ENCODE measurements at places on chromosomes 6 and 20.

DNA sequence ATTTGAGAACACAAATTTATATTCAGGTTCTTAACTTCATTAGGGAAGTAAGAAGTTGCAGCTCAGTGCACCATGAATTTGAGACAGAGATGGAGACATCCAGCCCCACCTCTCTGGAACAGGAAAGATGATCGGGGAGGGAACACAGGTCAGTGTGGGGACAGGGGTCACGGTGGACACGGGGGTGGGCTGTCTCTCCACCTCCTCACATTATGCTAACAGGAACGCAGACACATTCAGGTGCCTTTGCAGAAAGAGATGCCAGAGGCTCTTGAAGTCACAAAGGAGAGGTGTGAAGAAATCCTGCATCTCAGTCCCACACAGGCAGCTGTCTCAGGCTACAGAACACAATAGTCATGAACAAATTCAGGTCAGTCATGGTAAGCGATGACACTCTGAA lies 3.1 kb downstream of the HLA-C start:
- DNase-seq = no peak

DNA sequence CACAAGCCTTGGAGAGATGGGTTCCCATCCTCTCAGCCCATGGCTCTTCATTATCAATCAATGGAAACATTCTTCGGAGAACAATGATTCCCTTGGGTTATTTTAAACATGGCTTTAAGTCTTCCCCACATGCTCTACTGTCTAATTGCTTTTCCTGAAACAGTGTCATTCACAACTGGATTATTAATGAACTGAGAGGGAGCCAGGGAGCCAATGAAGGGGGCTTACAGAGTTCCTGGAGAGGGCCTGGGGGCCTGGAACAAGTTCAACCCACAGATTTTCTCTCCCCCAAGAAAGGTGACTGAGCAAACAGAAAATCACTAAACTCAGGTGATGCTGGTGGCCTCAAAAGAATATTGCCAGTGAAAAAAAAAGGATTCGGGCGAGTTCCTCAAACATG lies 1.3 kb upstream of the PPP1R16B start:
- no peak for DNase-seq

GRCh38 chr6:120608826-120609225 lies 725.5 kb downstream of the TBC1D32 start:
- DNase-seq = no peak

DNA sequence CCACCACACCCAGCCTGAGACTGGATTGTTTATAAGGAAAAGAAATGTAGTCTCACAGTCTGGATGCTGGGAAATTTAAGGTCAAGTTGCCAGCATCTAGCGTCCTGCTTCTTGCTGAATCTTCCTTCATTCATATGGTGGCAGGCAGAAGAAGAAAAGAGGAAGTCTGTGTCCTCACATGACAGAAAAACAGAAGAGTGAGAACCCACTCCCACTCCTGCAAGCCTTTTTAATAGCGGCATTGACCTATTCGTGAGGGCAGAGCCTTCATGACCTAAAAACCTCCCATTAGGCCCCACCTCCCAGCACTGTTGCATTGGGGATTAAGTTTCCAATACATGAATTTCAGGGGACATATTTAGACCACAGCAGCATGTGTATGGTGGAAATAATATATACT lies 160.8 kb upstream of the BMP2 start:
- DNase-seq = no peak

DNA sequence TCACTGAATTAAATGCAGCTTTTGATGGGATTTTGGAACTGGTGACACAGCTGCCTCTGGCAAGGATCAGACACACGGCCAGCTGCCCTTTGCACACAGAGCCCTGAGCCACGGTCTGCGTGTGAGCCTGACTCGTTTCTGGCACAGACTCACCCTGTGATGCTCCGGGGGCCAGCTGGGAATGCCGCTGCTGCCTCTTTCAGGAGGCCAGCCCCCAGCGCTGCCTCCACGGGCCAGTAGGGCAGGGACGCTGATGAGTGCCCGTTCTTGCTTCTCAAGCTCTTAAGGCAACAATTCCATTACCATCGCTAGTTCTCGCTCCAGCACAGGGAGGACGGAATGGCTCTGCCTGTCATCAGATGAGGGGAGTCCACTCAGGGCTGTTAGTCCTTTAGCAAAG lies 61.6 kb downstream of the IRF4 start:
- no peak for DNase-seq
